ENCODE measurements at places on chromosomes 11 and 22.

- no peak for DNase-seq
Observed at GRCh38 chr11:102026217-102026616, 21.0 kb upstream of the CFAP300 start.

- peak; percentile 73 for DNase-seq
Observed at GRCh38 chr11:61061081-61061826, 41.0 kb upstream of the CD5 start.

DNA sequence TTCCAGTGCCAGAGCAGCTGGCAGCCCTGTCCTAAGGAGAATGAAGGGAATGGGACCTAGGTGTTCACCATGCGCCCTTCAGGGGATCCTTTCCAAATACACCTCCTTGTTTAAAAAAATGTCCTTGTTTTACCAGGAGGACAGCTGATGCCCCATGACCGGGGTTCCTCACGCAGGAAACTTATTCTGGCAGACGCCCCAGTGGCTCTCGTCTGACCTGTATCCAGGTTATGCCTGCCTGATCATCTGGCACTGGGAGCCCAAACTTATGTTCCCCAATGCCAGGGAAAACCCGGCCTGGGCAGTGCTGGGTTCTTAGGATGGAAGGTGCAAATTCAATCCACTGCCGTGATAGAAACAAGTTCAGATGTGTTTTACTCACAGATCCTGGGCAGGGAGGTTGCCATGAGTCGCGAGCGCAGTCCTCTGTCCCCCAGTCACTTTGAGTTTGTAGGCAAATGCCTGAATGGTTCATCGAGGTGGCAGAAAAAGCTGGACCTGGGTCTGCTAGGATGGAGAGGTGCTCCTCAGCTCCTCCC, 31.5 kb downstream of the MOV10L1 start:
- DNase-seq, result no peak

DNA sequence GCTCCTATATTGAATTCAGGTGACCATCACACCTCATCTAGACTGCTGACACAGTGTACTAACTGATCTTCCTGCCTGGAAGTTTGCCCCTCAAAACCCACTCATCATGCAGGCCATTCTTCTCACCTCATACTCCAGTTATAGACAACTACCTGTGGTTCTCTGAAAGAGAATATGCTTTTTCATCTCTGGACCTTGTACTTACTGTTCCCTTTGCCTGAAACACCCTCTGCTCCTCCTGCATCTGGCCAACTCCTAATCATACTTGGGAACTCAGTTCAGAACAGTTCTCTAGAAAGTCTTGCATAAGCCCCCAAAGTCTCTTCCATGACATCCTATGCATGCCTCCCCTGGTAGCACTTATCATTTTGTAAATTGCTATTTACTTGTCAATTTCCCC, 28.2 kb upstream of the P4HA3 start:
- DNase-seq, result no peak

- peak; percentile 26 for DNase-seq
Observed at GRCh38 chr22:17303840-17304779, 65.2 kb upstream of the CECR2 start.

DNA sequence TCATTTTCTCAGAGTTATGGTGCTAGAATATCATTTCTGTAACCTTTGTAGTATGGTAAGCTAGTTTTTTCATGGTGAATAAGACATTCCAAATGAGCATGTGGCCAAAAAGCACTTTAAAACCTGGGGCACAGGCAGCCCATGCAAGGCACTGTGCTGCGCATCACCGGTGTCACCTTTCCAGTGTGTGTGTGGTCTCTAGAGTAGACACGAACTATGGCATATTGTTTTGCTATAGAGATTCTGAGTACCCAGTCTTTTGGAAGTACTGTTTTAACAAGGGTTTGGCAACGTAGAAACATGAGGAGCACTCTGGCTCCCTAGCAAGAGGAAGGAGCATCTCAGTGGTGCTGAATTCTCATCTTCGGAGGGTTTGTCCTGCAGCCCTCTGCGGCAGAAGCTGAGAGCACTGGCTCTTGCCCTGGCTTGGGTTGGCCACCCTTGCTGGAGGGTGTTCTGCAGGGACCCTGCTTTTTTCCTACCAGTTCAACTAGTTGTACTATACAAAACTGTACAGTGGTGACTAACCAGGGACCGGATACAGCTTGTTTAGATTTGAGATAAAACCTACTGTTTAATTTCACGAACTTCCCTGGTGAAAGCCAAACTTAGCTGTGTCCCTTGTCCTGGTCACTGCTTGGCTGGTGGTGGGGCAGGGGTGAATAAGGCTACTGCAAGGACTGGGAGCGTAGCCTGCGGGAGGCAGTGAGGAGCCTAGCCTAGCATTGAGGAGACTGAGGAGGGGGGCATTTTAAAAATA, 135.7 kb downstream of the ATXN10 start:
- DNase-seq, result no peak

DNA sequence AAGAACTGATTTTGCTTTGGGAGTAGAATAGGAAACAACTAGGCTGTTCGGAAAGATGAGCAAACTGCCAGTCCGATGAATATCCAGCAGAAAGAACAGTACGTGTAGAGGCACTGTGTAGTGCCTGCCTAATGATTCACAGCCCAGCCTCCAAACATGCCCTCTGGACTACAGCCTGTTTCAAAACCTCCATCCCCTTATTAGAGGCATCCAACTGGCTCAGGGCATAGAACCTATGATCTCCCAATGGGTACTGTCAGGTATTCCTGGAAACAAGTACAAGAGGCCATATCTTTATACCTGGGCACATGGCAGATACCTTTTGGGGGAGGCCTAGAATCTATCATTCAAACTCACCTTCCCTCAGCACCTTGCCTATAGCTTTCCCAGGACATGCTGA, 4.9 kb downstream of the RRP8 start:
- no peak for DNase-seq

DNA sequence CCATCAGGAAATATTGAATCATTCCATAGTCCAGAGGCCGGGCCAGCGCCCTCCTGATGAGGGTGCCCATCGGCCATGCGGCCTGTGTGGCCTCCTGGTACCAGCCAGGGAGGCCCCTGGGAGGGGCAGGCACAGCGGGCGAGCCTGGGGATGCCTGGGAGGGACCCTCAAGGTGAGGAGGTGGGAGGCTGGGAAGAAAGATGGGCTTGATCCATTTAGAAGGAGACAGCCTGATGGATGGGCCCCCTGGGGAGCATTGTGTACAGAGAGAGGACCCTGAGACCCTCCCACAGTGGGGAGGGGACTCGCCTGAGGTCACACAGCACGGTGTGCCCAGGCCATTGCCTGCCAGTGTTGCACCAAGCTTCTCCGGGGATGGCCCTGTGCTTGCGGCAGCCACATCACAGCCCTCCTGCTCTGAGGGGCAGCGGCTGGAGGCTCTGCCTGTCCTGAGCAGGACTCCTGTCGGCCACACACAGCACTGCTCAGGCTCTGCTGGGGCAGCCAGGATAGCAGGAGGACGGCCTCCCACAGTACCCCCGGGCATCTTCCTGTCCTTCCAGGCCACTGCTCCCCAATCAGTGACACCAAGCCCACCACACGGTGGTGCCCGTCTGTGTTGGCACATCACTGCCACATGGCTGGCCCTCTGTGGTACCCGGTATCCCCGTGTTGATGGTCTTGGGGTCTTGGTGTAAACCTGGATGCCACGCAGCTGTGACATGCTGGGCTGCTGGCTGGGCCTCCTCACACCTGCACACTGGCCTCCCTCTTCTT, 290.0 kb downstream of the TBC1D22A start:
- no peak for DNase-seq

DNA sequence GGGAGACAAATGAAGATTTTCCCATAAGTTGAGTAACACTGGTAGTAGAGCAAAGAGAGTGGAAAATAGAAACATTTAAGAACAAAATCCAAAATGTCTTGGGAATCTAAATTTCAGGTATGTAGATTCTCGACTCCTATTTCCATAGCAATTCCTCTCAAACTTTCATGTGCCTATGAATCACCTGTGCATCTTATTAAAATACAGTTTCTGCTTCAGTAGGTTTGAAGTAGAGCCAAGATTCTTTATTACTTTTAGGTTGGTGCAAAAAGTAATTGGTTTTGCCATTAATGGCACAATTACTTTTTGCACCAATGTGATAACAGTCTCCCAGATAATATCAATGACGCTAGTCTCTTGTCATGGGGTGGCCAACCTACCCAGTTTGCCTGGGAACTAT, 115.3 kb upstream of the SLC5A12 start:
- no peak for DNase-seq

GRCh38 chr11:121282386-121282785, 10.2 kb upstream of the SC5D start:
- no peak for DNase-seq

- DNase-seq, result no peak
Observed at GRCh38 chr22:39287076-39287725, 32.2 kb downstream of the RPL3 start.

DNA sequence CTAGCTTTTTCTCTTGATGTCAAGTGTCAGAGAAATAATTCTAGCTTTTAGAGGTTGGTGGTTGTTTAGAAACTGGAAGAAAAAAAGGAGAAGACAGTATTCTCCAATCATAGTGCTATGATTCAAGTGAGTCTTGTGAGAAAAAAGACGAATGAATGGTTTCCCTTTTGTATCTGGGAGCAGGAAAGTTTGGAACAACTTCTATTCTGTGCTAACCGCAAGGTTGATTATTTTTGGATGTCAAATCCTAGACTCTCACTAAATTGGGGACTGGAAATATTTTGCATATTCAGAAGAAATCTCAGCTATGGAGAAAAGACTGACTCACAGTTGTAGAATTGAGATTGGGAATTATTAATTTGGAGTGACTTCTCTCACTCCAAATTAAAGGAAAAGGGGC, 69.2 kb downstream of the SYT13 start:
- DNase-seq, result no peak

GRCh38 chr22:45125188-45125587, 38.5 kb upstream of the NUP50 start:
- no peak for DNase-seq

GRCh38 chr11:112902361-112903011, 58.7 kb upstream of the NCAM1 start:
- no peak for DNase-seq

GRCh38 chr11:125982348-125982730, 36.5 kb downstream of the VSIG10L2 start:
- no peak for DNase-seq

DNA sequence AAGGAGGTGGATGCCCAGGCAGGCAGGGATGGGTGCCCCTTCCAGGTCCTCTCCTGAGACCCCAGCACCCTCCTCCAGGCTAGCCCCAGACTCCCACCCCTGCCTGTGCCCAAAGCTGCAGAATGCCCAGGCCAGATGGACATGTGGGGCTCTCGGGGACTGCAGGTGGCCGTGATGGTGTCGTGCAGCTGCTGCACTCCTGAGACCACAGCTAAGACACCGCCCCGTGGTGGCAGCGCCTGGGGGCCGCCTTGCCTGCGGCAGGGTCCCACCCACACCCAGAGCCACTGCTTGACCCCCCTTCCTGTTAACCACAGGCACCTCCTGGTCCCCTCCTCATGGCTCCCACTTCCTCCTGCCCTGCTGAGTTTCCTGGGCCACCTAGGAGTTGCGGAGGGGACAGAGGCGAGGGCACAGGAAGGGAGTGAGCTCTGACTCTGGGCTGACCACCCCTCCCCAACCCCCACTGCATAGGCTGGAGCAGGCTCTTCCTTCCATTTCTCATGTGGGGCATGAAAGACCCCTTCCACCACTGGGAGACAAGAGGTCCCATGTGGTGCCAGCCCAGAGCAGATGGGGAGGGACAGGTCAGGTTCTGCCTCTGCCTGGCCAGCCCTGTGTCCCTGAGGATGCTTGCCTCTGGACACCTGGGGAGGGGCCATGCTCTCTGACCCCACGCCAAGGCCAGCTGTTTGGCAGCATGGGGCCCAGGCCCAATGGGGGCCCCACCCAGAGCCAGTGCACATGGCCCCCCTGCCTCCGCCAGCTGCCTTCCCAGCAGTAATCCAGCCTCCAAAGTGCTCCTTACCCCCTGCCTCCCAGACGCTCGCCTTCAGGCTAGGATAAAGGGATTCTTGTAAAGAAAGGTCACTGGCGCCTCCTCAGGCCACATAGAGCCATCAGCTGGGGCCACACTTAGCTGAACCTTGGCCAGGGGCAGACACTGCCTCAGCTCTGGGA, 29.3 kb downstream of the OSBPL5 start:
- DNase-seq, result no peak

GRCh38 chr11:38718049-38718448, 2120.0 kb upstream of the RAG2 start:
- no peak for DNase-seq

DNA sequence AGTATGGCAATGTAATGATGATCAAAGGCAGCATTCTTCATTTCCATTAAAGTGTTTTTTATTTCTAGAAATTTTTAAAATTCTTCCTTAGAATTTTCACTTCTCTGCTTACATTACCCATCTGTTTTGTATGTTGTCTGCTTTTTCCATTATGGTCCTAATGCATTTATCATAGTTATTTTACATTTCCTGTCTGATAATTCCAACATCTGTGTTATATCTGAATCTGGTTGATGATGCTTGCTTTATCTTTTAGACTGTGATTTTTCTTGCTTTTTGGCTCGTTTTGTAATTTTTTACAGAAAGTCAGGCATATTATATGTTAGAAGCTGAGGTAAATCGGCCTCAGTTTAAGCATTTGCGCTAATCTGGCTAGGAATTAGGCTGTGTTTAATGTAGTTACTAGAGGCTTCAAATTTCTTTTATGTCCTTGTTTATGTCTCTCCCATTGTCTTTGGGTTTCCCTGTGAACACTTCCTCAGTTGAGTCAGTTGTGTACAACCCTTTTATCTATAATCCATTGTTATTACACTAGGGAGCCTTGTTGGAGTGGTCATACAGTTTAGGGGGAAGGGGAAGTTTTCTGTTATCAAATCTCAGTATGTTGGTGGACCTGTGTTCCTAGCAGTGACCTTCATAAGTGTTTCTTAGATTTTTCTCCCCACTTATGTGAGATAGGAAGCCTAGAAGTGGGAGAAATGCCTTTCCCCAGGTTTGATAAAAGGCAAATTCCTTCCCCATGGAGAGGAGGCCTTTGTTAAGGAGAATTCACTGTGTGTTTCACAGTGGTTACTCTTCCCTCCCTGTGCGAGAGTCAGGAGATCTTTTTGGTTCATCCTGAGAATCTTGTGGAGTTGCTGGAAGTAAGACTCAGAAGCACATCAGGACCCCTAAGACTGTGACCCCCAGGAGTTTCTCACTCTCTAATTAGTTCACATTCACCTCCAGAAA, 437.5 kb downstream of the INSC start:
- no peak for DNase-seq

DNA sequence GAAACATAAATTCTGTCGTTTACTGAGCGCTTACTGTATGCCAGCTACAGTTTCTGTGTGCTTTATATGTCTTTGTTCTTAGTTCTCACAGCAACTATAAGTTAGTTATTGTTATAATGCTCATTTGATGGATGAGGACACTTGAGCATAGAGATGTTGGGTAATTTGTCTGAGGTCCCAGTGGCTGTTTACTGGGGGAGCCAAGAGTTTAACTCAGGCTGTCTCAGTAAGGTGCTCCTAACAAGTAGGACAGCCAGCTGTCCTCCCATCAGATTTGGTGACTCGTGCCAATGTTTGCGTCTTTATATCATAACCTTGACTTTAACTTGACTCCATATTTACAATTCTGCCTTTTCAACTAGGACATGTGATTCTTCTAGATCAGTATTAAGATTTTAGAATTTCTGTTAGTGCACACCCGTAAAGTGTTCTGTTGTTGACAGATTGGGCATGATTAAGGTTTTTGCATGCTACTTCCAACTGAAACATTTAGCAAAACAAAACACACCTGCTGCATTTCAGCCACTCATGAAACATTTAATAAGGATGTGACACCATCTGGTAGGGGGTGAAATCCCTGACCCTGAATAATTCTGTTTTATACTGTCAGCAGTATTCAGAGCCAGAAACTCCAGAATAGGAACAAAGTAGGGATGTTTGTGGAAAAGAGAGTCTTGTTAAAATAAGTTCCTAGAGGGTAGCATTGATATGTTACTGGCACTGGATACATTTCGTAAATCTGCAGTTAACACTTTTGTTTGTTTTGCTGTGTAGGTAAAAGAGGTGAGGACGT, 1.9 kb downstream of the REXO2 start:
- DNase-seq, result no peak

Measured in activated effector memory CD4-positive, alpha-beta T cell treated with Interleukin-2 at 50 U/mL for 16 hours (primary cell).